ENCODE measurements at places on chromosomes 1 and 21. TPM values are rescaled to one million over a fixed set of nuclear protein-coding genes. Genes with fewer than 3 reads are reported as not detected.

DNA sequence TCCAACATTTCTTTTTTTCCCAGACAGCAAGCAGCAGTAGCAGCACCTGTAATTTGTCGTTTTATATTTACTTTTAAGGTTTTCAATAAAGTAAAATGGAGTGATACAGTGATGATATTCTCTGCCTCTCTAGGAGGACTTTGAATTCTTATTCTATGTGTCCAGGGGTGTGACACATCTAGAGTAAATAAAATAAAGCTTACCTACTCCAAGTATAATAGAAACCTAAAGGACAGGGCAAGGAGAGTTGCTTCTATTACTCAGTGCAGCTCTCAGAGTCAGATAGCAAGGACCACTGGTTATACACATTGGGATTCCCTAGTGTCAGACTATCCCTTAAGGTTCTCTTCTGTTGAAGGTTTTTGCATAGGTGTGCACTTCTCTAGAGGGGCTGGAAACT, 95.9 kb downstream of the LMO4 start:
- H3K36me3 ChIP-seq: no peaks in the 10 kb centered on the region
- no peak overlapping the region for H3K4me3 ChIP-seq
- H3K27ac ChIP-seq: no peak overlapping the region
- DNase-seq: no peak

DNA sequence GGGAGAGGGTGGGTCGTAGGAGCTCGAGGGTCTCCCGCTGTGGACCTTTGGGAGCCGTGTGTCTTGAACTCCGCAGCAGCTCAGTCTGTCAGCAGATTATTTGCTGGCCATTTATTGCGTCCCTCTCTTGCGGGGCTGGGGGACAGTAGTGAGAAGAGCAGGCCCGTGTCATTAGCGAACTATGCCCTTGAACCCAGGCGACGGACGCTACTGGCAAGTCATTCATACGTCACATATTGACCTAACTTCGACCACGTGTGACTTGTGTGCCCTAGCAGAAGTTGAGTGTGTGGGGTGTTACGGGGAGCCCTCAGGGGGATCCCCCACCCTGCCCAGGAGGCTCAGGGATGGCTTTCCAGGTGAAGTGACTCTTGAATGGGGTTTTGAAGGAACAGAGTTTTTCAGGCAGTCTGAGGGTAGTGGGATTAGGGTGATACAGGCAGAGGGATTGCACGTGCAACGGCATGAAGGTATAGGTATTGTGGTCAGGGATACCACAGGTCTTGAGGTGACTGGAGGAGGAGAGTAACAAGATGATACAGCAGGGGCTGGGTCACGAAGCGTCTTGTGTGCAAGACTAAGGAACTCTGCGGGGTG, 13.0 kb downstream of the RCC1 start:
- DNase-seq: peak; percentile 69
- H3K4me1 ChIP-seq: peaks cover 62% of the 10 kb centered on the region
- peak overlapping the region; percentile 27 for H3K27ac ChIP-seq
- H3K4me3 ChIP-seq: peak overlapping the region; percentile 78
- peaks cover 10% of the 10 kb centered on the region for H3K36me3 ChIP-seq
- H3K27me3 ChIP-seq: no peaks in the 10 kb centered on the region

DNA sequence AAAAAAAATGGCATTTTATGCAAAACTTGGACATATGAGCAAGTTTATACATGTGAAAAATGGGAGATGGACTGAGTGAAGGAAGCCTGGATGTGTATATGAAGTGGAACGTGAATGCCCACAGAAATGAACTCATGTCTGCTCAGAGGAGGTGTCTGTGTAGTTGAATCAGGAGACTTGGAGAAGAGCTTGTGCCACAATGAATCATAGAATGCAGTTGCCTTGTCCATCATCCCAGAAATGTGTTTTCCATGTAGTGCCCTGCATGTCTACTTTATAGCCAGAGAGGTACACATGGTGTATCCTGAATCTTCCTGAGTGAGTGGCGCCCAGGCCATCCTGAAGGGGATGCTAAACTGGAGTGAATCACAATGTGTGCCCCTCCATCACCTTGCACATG, 2.6 kb upstream of the ILDR2 start:
- peaks cover 22% of the 10 kb centered on the region for H3K27me3 ChIP-seq
- H3K36me3 ChIP-seq: no peaks in the 10 kb centered on the region
- no peak for DNase-seq
- H3K4me1 ChIP-seq: peaks cover 32% of the 10 kb centered on the region
- no peak overlapping the region for H3K4me3 ChIP-seq

FAM72D gene
- 38.3 TPM for total RNA-seq

GRCh38 chr1:75083223-75083622, 51.0 kb upstream of the LHX8 start:
- no peaks in the 10 kb centered on the region for H3K4me1 ChIP-seq
- H3K27me3 ChIP-seq: no peaks in the 10 kb centered on the region
- no peak for DNase-seq
- H3K36me3 ChIP-seq: no peaks in the 10 kb centered on the region

GADD45A gene
- total RNA-seq: 113 TPM

- no peaks in the 10 kb centered on the region for H3K36me3 ChIP-seq
- H3K27me3 ChIP-seq: no peaks in the 10 kb centered on the region
- peak; percentile 67 for DNase-seq
- H3K27ac ChIP-seq: no peak overlapping the region
- no peak overlapping the region for H3K4me3 ChIP-seq
Observed at GRCh38 chr21:14076143-14076806, 134.5 kb downstream of the LIPI start.

- H3K4me1 ChIP-seq: no peaks in the 10 kb centered on the region
- no peak for DNase-seq
- no peaks in the 10 kb centered on the region for H3K36me3 ChIP-seq
- H3K4me3 ChIP-seq: no peak overlapping the region
- H3K27ac ChIP-seq: no peak overlapping the region
- H3K27me3 ChIP-seq: no peaks in the 10 kb centered on the region
Observed at GRCh38 chr1:29455781-29456180, 219.5 kb downstream of the PTPRU start.

DNA sequence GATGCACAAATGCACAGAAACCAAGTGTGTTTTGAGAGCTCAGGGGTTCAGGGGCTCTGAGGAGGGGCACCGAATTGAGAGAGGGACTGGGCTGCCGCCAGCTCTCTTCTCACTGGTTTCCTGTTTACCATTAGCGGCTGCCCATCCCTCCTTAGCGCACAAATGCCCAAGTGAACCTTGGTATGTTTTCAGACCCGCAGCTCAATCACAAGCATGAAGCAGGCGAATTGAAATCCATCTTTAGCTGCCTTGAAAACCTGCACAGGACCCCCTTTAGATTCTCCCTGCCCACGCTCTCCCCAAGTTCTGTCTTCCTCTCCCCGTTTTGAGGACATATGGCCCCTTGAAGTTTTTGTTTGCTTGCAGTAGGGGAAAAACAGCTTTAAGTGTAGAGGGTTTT, 61.1 kb upstream of the ACOT11 start:
- H3K36me3 ChIP-seq: no peaks in the 10 kb centered on the region
- H3K4me1 ChIP-seq: peaks cover 38% of the 10 kb centered on the region
- DNase-seq: no peak
- peak overlapping the region; percentile 86 for H3K4me3 ChIP-seq

SERPINC1 gene
- 0.30 TPM for total RNA-seq

GRCh38 chr1:209704584-209704983, at the start of gene HSD11B1:
Gene HSD11B1 (plus strand): TSS chr1:209704846. CDS start chr1:209704943, 97 bp downstream.
- no peaks in the 10 kb centered on the region for H3K36me3 ChIP-seq
- peak within 1 kb of the TSS; percentile 65 for H3K4me3 ChIP-seq
- H3K4me1 ChIP-seq: peaks cover 55% of the 10 kb centered on the region

TUFT1 gene
- 4.3 TPM for total RNA-seq

DNA sequence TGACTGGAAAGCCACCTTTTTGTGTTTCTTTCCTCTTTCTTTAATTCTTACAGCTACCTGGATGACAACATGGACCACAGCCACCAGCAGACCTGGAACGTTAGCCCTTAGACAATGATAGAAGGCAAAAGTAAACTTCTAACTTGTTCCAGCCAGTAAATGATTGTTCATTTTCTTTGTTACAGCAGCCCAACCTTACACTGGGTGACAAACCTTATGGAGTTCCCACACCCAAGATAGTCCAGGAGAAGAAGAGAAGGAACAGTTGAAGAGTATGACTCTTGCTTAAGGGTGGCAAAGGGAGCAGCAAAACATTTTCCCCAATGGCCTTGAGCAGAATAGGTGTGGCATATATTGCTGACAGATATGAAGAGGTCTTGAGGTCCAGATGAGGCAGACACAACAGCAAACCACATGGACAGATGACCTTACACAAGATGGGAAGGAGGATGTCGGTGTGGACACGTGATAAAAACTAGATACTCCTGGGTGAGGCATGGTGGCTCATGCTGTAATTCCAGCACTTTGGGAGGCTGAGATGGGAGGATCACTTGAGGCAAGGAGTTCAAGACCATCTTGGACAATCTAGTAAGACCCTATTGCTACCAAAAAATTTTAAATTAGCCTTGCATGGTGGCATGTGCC, 11.8 kb upstream of the FAM76A start:
- H3K27me3 ChIP-seq: peaks cover 15% of the 10 kb centered on the region
- no peak for DNase-seq
- no peaks in the 10 kb centered on the region for H3K4me1 ChIP-seq

CAMK2N1 gene
- 3.0 TPM for total RNA-seq

- H3K4me1 ChIP-seq: peaks cover 20% of the 10 kb centered on the region
- peak within 1 kb of the TSS; percentile 84 for H3K4me3 ChIP-seq
- H3K36me3 ChIP-seq: peaks cover 2% of the 10 kb centered on the region
- peaks cover 43% of the 10 kb centered on the region for H3K27me3 ChIP-seq
Observed at GRCh38 chr1:37793773-37794371, at the start of gene MANEAL. Gene MANEAL (plus strand): TSS chr1:37793847. CDS start chr1:37794183, 336 bp downstream.

DNA sequence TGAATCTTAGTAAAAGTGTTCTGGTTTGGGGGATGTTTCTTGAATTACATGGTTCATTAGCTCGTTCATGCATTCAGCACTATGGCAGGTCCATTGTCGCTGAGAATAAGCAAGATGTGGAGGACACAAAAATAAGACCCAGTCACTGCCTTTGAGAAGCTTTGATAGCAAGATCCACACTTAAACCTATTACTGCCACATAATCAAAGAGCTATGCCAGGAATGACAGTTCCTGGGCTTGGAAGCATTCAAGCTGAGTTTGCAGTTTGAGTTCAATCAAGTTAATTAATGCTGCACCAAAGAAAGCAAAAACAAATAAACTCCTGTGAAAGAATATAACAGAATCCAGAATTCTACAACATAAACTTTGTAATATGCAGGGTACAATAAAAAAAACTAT, 131.8 kb downstream of the MIS18A start:
- peaks cover 14% of the 10 kb centered on the region for H3K27me3 ChIP-seq
- H3K4me1 ChIP-seq: no peaks in the 10 kb centered on the region
- no peak overlapping the region for H3K27ac ChIP-seq
- no peak overlapping the region for H3K4me3 ChIP-seq
- no peaks in the 10 kb centered on the region for H3K36me3 ChIP-seq
